ENCODE measurements at places on chromosomes 11 and 22.

DNA sequence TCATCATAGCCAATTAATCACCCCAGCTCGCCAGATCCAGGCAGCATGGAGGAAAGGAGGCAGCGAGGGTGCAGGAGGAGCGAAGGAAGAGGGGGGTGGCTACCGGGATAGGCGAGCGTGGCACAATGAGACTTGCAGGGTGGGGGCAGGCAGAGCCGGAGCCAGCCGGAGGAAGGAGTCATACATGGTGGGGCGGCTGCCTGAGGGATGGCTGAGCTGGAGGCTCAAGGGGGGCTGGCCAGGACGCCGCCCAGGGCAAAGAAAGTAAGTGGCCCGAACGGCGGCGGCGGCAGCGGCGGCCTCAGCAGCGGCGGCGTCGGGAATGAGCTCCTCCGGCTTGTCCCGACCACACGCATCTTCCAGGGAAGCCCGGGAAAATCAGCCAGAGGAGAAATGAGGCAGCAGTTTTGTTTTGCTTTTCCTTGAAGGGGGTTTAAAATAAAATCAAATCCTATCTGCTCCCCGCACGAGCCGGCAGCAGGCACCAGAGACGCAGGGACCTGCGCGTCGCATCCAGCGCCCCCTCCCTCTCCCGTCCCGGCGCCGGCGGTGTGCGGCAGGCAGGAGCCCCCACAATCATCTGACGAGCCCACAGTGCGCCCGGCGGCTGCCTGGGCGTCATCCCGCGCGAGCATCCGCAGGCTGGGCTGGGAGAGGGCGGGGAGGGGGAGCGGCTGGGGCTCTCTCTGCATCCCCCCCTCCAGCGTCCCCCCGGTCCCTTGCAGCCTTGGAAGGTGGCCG is 263.6 kb downstream of the CTTN start:
- no peak for DNase-seq

GRCh38 chr11:44805596-44805995 is 78.8 kb downstream of the TSPAN18 start:
- no peak for DNase-seq

GRCh38 chr22:47084226-47084625 is 321.8 kb downstream of the TBC1D22A start:
- DNase-seq = no peak

- DNase-seq = no peak
Measured at GRCh38 chr22:36101756-36102155, 58.8 kb downstream of the APOL3 start.

Data from activated CD4-positive, alpha-beta T cell treated with anti-CD3 and anti-CD28 coated beads, Interleukin-2, Interleukin-4, amounts not matched to agents 100 ng/mL and 50 ng/mL, durations not matched to agents 16 hours and 8 hours (primary cell).